ENCODE measurements at places on chromosomes 11 and 22.

DNA sequence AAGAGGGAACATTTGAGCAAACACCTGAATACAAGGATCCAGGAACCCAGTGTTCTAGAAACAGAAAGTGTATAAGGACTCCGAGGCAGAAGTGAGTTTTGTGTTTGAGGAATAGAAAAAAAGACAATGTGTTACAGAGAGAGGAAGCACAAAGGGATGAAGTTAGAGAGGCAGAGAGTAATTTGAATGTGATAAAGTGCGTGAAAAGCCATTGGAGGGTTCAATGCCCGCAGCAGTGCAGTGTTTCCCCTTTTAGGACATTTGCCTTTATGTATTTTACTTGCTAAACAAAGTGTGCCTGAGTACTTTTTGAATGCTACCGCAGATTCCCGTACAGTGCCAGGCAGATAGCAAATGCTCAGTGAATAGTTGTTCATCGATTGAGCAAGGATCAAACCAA is 508.5 kb downstream of the RAB38 start:
- no peak for DNase-seq

DNA sequence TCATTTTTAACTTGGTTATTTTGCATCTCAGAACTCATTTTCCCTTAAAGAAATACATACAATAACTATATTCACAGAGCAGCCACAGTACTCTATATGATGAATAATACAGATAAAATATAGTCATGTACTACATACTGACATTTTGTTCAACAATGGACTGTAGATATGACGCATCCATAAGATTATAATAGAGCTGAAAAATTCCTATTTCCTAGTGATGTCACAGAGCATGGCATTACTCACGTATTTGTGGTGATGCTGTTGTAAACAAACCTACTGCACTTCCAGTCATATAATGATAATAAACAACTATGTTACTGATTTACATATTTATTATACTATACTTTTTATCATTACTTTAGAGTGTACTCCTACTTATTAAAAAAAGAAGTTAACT is 38.7 kb downstream of the NARS2 start:
- DNase-seq, result no peak

- no peak for DNase-seq
These were observed 81.9 kb upstream of the WNT7B start for GRCh38 chr22:46058591-46059519.

GRCh38 chr22:30191040-30191701 is 55.4 kb downstream of the LIF start:
- no peak for DNase-seq

GRCh38 chr11:45110562-45110961 is 35.9 kb upstream of the PRDM11 start:
- peak; percentile 48 for DNase-seq

DNA sequence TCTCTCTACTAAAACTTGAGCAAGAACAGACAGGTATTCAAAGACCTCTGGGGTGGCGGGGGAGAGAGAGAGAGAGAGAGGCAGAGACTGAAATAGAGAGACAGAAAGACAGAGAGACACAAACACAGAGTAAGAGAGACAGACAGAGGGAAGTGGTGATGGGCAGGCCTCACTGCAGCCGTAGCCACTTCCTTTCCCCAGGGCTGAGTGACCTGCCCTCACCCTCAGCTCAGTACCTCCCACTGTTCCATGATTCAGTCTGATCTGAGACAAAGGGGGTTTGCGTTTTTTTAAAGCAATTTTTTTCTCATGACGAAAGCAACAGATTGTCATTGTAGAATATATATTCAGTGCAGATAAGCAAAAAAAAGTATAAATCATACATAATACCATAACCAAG is 607.9 kb upstream of the B3GAT1 start:
- DNase-seq, result no peak

DNA sequence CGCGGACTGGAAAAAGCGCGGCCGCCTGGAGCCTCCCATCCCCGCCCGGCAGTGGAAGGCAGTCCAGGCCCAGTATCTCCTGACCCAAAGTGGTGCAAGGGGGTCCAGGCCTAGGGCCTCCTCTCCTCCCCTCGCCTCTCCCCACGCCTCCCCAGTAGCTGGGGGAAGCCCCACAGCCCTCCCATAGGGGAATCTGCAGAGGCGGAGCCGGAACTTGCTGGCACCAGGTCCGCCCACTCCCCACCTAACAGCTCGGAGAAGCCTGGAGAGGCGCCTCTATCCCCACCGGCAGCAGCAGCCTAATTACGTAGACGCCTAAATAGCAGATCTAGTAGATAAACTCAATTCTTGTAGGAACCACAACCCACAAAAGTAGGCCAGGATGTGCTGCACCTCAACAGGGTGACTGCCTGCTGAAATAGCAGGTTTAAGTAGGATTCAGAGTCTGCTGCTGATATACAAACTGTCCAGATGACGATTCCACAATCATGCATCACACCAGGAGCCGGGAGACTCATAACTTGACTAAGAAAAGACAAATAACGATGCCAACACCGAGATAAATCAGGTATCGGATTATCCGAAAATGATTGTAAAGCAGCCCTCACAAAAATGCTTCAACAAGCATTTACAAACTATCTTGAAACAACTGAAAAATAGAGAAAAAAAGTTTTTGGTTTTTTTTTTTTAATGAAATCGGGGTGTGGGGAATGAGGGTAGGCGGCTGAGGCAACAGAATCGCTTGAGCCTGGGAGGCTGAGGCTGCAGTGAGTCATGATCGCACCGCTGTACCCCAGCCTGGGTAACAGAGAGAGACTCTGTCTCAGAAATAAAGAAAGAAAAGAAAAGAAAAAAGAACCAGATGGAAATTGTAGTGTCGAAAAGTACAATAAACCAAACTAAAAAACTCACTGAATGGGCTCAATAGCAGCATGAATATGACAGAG is 11.4 kb upstream of the BRD1 start:
- DNase-seq, result peak; percentile 65

DNA sequence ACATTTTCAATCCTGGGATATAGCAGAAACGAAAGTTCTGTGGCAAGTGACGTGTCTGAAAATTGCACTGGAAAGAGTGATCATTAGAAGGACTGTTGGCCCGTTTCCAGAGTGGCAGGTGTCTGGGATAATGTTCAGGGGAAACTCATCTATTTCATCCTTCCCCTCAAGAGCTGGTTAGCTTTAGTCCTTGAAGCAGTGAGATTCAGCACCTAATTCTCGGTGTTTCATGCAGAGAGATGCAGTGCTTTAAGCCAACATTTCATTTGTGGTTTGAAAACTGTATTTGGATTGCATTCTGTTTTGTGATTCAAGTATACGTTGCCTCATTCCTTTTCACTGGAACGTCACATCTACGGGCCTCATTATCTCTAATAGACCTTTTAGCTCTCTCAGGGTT is 205.0 kb upstream of the RAG2 start:
- no peak for DNase-seq

DNA sequence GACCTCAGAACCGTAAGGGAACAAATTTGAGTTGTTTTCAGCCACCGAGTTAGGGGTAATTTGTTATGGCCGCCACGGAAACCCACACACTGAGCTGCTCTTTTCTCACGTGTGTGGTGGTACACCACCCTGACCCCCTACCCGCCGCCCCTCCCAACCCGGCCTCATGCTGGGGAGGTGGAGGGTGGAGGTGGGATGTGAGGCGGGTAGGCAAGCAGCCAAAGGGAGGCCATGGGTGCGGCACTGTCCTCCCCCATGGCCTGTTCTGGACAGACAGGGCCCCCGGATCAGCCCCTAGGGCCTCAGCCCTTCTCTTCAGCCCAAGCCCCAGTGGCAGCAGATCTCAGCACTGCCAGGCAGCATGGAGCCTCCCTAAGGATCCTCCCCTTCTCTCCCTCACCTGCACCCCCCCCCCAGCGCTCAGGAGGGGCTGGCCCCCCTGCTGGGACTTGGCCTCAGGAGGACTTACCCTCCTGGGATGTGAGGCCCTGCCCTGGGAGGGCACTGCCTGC is 7.9 kb downstream of the PRR5 start:
- DNase-seq, result no peak

DNA sequence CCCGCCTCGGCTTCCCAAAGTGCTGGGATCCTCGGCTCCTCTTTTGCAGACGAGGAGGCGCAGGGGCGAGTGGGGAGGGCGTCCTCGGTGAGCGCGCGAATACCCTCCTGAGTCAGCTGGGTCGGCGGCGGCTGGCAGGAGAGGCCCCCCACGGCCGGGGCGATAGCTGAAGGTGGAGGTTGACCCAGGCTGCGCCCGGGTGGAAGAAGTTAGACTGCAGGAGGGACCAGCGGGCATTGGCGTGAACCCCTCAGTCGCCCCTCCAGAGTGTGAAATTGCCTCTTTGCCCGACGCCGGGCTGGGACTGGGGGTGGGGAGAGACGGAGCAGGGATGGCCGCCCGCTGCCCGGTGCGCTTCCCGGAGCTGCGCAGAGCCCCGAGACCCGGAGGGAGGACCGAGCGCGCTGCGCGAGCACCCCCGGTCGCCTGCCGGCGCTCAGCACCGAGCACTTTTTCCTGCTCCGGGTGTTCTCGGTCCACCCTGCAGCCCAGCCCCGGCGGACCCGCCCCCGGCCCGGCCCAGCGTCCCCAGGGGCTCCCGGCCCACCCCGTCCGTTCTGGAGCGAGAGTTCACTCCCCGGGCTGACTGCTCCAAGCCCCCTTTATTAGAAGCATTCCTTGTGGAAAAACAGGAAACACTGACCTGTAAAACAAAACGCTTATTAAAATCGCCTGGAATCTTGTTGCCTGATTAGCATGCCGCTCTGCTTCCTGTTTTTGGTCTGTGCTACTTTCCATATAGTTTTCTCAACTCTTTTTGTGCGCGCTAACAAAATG is 13.7 kb upstream of the CPT1A start:
- no peak for DNase-seq

GRCh38 chr11:27395556-27396258 is 32.7 kb upstream of the CCDC34 start:
- no peak for DNase-seq

DNA sequence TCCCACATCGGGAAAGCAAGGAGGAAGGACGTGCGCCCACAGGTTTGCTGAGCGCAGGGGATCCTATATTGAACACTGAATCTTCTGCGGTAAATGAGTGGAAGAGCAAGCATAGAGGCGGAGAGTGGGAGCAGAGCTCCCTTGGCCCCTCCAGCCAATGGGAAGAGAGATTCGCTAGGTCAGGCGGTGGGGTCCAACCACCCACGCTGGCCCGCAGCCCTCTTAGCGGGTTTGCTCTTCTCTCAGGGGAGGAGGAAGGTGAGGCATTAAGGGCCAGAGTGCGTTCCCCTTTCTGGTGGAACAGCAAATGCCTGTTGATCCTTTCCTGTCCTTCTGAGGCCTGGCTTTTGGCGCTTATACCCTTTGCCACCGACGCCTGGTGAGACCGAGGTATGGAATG is 10.6 kb downstream of the NLRP14 start:
- DNase-seq, result no peak

DNA sequence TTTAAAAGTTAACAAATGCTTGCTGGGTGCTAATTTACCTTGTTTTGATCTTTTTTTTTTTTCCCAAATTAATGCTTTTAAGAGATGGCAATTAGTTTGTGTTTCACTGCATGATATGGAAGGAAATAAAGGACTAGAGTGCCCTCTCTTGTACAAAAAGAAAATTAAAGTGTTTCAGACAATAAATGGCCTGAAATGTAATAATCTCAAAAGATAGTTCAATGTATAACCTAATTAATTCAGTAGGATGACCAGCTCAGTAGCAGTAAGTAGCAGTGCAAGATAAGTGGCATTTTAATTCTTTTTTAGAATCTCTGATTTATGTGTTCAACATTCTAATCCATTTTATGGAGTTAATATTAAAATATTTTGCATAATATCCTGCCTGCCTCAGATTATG is 39.9 kb upstream of the MYO18B start:
- DNase-seq, result no peak

DNA sequence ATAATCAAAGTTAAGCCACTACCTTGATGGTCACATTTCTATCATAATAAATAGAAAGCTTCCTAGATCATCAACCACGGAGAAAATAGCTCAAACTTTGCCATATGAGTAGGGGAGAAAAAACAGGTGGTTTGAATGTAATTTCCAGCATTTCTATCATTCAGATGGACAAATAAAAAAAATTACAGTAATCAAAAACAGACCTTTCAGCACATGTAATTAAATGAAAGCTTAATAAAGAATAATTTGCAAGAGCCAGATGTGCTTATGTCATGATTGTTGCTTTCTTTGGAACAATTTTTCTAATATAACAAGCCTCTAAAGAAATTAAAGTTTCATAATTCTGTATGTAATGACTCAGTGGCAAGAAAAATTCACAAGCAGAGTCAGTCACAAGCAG is 297.0 kb downstream of the SOX6 start:
- DNase-seq, result no peak

DNA sequence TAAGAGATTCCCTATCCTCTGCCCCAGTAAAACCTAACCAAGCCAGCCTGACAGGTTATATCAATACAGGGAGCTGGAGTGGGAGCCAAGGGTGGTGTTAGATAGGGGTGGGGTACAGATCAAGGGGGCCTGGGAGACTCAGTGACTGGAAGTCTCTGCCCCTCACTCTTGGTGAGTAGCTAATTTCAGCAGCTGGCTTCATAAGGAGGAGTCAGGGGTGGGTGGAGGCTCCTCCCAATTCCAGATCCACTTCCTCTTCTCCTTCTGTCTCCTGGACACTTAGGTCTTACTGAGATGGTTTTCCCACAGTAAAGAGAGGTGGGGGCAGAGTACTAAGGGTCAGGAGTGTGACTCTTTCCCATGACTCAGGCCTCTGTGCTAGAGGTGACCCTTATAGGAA is 1.1 kb upstream of the VSIG2 start:
- no peak for DNase-seq

- DNase-seq, result no peak
These were observed 39.3 kb downstream of the AMBRA1 start for GRCh38 chr11:46554213-46555147.

GRCh38 chr11:101063706-101064105 is 65.9 kb downstream of the PGR start:
- no peak for DNase-seq

GRCh38 chr11:16603245-16603644 is 135.2 kb upstream of the C11orf58 start:
- DNase-seq, result no peak

Data from activated CD4-positive, alpha-beta T cell treated with anti-CD3 and anti-CD28 coated beads for 24 hours (primary cell).